WTC11 (cell line): ENCODE measurements at places on chromosomes 12 and 14.

DNA sequence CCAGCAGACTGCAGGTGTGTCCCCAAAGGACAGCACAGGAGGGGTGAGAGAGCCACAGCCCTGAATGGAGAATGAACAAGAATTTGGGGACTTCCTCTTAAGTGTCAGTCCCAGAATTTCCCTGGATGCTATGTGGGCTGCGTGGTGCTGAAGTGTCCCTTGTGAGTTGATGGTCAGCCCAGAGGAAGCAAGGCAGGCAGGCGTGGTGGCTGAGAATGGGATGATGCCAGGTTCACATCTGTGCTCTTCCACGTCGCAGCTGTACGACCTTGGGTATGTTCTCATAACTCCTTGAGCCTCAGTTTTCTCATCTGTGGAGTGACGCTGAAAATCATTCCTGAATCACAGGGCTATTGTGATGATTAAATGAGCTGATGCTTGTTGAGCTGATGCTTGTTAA, 62.1 kb upstream of the GPATCH2L start:
- no peak for DNase-seq

- no peak for DNase-seq
Measured at GRCh38 chr14:102655137-102655536, 62.7 kb downstream of the RCOR1 start.

GRCh38 chr12:120229487-120230325, 28.8 kb upstream of the RPLP0 start:
- DNase-seq, result peak; percentile 40

- no peak for DNase-seq
Measured at GRCh38 chr12:59597385-59597781, 1.6 kb downstream of the SLC16A7 start.

GRCh38 chr14:59931237-59931636, 11.3 kb downstream of the LRRC9 start:
- no peak for DNase-seq

DNA sequence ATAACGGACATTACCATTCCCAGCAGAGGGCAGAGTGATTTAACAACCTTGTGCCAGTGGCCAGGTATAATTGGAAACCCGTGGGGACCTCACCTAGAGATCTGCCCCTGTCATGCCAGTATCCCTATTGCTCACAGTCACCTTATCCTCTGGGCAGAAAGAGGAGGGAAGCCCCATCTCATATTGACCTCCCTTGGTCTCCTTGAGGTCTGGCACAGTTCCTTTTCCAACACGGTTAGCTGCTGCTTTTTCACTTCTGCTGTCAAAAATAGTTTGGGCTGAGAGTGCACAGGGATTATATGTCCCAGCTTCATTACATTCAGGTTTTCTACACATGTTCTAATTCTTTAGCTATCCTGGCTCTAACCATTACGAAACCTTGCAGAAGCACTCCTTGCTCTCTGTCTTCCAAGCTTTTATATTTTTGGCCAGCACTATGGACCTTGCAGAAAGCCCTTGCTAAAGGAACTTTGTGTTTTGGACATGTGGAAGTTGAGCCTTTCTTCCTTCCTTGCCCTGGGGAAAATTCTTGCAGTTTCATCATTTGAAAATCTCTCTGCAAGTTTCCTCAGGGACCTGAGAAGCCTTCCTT, 111.7 kb upstream of the MIS18BP1 start:
- no peak for DNase-seq

DNA sequence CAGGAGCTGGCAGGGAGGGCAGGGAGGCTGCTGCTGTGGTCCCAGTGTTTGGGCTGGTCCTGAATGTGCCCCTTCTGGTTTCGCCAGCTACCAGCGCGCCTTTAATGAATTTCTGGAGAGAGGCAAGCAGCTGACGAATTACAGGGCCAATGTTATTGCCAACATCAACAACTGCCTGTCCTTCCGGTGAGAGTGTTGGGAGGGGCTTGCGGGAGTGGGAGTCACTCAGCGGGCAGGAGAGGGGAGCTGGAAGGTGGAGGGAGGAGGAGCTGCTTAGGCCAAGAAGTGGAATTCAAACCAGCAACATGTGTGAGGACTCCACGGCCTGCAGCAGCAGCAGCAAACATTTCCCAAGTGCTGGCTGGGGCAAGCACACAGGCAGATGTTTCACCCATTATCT, 7.7 kb downstream of the TNFAIP2 start:
- DNase-seq, result no peak

- DNase-seq, result peak; percentile 87
Measured at GRCh38 chr12:109736552-109737108, 23.0 kb downstream of the FAM222A start.

GRCh38 chr12:100404769-100405407, 48.0 kb downstream of the SLC17A8 start:
- peak; percentile 87 for DNase-seq
